GM12864 (cell line): ENCODE measurements at places on chromosomes 6 and 20.

DNA sequence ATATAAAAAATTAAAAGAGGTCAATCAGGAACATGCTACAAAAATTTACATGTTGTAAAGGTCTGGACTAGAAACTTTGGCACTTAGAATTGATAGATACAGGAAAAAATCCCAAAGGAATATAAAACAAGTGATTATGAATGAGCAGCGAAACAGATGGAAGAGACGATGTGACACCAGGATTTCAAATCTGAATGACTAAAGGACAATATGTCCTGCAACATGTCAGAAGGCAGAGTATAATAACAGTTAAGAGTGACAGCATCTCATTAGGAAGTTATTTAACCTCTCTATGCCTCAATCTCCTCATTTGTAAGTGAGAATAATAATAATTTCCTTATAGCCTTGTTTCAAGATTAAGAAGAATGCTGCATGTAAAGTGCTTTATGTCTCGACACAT is 50.3 kb downstream of the FRK start:
- no peak for DNase-seq

- DNase-seq: no peak
Observed at GRCh38 chr6:106572436-106572835, 56.9 kb downstream of the RTN4IP1 start.

DNA sequence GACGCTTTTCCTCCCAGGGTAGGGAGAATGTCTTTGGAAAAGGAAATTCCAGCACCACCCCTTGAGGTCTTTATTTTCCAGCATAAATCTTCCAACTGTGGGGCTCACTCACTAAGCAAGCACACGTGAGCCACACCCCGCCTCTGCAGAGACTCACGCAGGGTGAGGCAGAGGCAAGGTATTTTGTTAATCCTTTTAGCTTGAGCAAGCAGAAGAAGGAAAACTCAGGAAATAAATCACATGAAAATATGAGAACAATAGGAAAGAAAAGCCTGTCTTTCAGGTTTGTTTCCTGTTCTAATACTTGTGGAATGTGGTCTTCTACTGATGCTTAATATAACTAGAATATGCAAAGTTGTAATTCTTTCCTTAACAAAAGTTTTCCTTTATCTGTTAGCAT is 4.1 kb upstream of the PHACTR2 start:
- DNase-seq: no peak

- DNase-seq: no peak
Observed at GRCh38 chr6:22250486-22250885, 46.4 kb downstream of the PRL start.

- DNase-seq: no peak
Observed at GRCh38 chr20:4635781-4636180, 85.9 kb upstream of the PRND start.

- DNase-seq: no peak
Observed at GRCh38 chr6:52263709-52264540, 19.6 kb upstream of the IL17F start.

- DNase-seq: no peak
Observed at GRCh38 chr6:50091641-50092040, 41.9 kb upstream of the DEFB112 start.

DNA sequence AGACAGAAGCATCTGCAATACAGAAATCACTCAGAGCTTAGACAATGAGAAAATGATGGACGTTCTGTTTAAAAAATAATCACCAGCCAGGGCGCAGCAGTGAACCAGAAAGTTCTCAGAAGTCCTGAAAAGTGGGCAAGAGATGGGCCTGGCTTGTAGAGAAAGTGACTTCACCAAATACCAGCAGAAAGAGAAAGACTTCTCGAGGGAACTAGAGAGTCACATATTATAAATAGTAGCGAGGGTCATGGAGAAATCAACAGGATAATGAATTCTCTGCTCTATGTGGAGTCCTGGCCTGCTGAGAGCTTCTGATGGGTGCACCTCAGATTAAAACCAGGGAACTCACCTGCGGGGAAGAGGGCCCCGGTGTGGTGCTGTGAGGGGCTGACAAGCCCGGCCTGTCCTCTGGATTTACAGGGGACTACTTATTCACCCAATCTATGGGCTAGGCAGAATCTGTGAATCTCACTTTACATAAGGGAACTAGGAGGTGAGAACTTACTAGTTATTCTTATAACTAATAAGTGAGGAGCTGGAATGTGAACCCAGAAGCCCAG is 5.6 kb upstream of the RAMACL start:
- no peak for DNase-seq

DNA sequence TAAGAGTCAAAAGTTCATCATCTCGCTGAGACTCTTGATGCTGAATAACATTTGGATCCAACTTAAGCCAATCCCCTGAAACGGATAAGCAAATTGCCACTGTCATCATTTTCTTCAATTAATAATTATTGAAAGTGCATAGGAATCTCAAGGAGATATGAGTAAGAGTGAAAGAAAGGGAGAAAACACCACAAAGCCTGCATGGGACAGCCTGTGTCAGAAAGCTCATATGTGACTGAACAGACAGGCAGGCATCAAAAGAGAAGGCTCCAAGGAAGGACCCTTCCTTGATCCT is 13.3 kb downstream of the ATXN1 start:
- DNase-seq: no peak

GRCh38 chr6:142183351-142183750 is 36.3 kb downstream of the VTA1 start:
- DNase-seq: no peak

DNA sequence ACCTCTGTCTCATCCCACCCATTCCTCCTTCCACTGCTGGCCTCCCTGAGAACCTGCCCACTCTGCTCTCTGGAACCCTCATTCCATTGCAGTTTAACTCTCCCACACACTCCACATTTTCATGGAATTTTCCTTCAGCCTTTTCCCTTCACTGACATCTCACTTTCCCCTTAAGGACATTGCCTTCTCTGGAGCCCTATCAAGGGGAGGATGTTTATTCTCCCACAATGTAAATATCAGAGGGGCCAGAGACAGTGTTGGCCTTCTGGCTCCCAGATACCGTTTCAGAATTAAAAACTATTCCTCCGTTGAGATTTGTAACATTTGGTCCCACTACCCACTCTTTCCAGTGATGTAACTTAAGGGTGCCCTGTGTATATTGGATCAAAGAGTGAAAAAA is 199.5 kb upstream of the KCNK16 start:
- DNase-seq: no peak

DNA sequence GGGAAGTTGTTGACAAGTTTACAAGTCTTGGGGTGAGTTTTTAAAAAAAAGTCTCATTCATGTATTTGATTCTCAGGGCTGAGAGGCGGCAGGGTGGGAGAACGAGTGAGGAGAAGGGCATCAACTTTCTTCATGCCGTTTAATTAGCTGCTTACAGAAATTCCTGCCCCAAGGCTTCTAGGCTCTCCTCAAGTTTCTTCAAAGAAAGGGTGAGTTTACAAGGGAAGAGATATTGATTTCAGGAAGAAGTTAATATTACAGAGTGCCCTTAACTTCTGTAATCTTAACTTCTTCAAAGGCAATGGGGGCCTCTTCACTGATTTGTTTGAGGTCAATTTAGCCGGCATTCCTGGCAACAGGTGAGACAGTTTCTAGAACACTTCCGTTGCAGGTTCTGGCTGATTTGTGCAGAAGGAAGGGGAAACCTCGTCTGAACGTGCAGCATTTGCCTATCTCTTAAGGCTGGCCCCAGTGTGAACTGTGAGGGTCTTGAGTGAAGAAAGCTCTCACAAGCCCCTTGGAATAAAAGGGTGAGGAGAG is 3.4 kb upstream of the COL12A1 start:
- DNase-seq: no peak

GRCh38 chr20:48642105-48642880 is 185.5 kb downstream of the PREX1 start:
- DNase-seq: no peak

DNA sequence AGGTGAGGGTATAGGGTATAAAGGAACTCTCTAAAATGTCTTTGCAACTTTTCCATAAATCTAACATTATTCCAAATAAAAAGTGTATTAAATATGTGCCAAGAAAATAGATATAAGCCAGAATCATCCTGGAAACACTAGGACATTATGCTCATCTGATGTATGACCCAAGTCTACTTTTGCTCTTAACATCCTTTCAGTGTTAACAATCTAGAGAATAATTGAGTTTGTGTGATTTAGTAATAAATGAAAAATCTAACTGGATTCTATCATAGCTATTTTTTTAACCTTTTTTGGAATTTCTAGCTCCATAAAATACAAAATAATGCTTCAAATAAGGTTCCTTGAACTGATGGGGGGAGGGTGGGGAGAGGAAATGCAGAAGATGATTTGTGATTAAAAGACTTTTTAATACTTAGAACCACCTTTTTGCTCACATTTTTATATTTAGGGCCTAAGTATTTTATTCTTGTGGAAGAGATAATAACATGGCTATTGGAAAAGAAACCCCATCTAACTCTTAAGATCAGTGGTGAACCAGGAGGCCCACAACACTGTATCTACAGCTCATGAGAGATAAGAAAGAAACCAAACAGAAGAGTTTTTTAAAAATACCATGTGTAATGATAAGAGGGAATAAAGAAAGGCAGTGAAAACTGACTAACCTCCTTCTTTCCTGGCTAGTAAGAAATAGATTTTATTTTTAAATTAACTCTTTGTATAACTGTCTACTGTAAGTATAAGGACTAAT is 68.5 kb downstream of the PDSS2 start:
- no peak for DNase-seq

- DNase-seq: no peak
Observed at GRCh38 chr6:15404685-15404980, 158.8 kb downstream of the JARID2 start.

DNA sequence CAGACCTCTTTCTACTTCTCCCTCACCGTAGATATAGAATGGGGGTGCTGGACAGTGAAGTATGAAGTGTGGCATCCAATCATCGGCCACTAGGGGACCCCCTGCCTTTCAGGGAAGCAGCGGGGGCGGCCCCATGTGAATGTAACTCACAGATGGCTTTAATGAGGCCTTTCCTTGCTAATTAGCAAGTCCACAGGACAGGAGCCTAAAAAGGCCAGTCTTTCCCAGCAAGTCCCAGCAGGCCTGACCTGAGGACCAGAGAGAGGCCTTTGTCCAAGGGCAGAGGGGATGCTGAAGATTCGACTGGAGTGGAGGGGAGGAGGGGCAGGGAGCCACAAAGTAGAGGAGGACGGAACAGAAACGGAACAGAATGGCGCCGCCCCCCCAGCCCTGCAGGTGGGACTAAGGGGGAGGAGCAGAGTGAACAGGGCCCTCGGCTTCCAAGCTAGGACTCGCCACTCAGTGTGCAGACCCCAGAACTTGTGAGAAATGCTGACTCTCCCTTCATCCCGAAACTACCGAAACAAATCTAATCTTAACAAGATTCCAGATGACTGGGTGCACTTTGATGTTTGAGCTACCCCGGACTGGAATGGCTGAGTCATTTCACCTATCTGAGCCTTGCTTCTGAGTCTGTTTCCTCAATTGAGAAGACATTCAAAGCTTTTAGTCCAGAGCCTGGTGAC is 5.8 kb downstream of the C6orf132 start:
- DNase-seq: no peak

- DNase-seq: no peak
Observed at GRCh38 chr6:111925296-111925695, 52.0 kb upstream of the FYN start.

DNA sequence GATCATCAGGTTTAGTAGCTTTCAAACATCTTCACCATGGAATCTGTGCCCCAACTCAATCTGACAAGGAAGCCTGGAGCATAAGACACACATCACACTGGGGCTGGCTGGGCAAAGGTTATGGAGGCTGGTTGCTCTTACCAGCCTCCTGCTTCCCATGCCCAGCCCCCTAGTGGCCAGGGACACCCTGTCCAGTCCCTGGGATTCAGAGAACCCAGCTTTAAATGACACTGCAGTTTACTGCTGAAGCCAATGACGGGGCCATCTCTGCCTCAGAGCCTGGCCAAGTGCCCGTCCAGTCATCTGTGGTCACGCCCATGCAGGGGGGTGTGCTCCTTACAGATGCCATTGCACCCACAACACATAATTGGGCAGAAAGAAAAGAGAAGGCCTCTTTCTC is 272.9 kb downstream of the SMOC2 start:
- DNase-seq: no peak

DNA sequence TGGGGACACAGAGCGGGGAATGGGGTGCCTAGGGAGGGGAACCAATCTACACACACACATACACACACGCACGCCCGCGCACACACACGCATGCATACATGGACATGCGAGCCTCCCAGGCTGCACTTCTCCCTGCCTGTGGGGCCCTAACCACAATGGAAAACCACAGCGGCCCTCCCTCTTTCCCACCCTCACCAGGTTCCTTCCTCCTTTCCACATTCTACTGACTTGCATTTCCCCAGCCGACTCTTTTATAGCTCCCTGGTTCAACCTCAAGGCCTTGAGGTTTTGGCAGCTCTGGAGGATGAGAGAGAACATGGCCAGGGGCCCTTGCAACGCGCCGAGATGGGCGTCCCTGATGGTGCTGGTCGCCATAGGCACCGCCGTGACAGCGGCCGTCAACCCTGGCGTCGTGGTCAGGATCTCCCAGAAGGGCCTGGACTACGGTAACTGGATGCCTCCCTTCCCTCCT is at the start of gene BPI:
TSS of gene BPI (plus strand) at position 249 of the 472 bp plus-strand sequence. CDS start at position 317, 68 bp downstream.
- DNase-seq: no peak

- DNase-seq: no peak
Observed at GRCh38 chr6:130730600-130730999, 96.6 kb upstream of the SMLR1 start.

DNA sequence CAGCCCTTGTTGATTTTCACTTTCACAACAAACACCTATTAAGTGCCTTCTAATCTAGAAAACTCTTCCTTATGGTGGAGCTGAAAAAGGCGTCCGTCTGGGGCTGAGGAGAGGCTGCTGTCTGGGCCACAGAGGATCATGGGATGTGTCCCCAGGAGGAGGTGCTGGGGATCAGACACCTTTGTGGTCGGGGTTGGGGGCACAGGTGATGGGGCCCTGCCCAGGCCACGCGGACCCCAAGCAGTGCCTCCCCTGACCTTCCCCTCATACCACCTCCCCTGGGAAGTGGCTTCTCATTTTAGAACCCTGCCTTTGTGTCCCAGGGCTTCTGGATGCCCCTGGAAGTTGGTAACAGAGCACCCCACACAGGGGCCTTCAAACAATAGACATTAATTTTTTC is 41.1 kb downstream of the SUN5 start:
- no peak for DNase-seq

DNA sequence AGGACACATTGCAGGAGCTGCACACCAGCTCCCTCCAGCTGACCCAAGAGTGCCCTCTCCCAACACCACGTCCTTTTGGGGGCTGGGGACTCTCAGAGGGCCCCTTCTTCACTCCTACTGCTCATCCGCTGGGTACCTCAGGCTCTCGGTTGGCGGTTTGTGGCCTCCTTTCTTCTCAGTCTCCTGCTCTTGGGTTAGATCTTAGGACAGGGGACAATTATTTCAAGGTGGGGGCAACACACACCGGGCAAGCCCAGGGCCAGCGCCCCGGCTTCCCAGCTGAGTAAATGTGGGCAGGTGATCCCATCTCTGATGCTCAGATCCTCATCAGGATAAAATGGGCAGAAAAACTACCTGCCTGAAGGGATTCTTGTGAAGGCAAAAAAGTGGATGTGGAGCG is 1.1 kb downstream of the TCF15 start:
- no peak for DNase-seq
